ENCODE measurements at places on chromosomes 5 and 9.
A peak's percentile ranks its signal among the peaks of the same experiment; 100 is the strongest.

GRCh38 chr5:103408408-103408807 is 149.8 kb downstream of the MACIR start:
- no peak for DNase-seq

DNA sequence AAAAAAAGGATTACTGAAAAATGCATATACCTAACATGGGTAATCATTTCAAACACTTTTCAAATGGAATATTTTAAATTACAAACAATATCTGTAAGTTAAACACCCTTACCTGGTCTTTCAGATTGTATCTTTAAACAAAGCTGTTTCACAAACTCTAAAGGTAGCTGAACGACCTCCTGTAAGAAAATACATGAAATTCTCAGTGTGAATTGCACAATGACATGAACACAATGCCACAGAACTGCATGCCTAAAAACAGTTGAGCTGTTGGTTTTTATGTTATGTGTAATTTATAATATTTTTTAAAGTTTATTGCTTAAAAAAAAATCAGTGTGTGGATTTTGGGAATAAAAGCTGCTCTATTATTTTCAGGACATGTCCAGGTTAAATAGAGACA is 17.5 kb downstream of the IPPK start:
- no peak for DNase-seq

DNA sequence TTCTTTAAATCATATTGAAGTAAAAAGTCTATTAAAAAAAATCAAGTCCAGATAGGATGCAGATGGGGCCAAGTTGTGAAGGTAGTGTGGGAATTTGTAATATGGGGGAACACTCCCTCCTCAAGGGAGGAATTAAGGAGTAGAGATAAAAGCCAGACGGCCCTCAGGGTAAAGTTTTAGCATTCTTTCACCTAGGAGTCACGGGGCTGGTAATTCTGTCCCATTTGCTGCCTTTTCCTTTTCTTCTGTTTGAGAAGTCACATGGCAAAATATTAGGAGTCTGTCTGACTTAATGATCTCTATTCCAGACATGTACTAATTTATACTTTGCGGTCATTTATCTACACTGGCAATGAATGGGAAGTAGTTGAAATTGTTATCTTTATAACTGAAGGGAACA is 61.9 kb downstream of the SNX24 start:
- DNase-seq, result peak; percentile 21

- no peak for DNase-seq
Measured at GRCh38 chr9:36210722-36211121, 20.0 kb downstream of the CLTA start.

GRCh38 chr5:527646-528628 is 3.7 kb upstream of the SLC9A3 start:
- no peak for DNase-seq

DNA sequence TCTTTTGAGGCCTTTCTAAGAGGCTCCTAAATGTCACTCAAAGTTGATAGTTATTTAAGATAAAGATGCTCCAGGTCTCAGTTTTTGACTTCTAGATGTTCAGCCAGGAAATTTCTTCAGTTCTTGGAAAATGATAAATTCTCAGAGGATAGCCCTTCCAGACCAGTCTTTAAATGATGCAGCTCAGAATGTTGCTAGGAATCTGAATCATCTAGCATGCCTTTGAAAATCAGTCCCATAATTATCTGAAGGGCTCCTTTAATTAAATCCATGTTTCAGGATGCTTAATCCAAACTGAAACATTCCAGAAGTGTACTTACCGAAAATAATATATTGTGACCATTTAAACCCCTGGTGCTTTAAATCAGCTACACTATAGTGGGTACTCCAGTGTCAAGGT is 107.5 kb upstream of the FBN2 start:
- DNase-seq, result no peak

- no peak for DNase-seq
Measured at GRCh38 chr9:78939311-78940065, 632.3 kb upstream of the TLE4 start.

DNA sequence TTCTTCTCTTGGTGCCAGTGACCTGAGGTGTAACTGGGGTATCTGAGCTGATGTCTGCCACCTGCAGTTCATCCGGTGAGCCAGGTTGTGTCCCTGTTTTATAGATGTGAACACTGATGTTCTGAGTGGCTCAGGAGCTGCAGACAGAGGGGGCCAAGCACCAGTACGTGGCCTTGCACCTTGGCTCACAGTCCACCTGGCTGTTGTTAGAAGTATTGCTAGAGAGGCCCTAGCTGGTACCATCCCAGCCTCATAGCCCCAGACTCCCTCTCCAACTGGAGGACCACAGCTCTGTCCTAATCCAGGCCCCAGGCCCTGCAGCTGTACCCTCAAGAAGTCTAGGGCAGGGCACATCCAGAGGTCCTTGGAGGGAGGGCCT is 16.2 kb downstream of the PHF2 start:
- DNase-seq, result no peak

- no peak for DNase-seq
Measured at GRCh38 chr9:8078641-8079140, 279.1 kb upstream of the DMAC1 start.

DNA sequence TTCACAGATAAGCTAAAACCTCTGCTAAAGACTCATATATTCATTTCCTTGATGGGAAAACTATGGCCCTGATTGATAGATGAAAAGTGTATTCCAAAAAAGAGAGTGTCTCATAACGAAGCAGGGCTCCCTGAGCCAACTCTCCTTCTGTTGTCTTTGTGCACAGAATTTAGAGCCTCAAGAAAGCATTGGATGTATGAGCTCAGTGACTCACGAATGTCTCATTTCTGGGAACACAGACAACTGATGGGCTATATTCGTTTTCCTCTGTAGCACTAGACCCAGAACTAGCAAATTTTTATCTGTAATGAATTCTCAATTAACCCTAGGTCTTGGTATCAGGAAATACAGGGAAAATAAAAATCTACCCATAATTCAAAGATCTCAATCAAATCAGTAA is 88.4 kb downstream of the LMNB1 start:
- DNase-seq, result no peak

- no peak for DNase-seq
Measured at GRCh38 chr5:2293906-2294305, 411.2 kb upstream of the IRX4 start.

GRCh38 chr5:137218896-137219295 is 280.2 kb downstream of the SPOCK1 start:
- DNase-seq, result no peak

- no peak for DNase-seq
Measured at GRCh38 chr5:14672082-14672481, 7.6 kb downstream of the OTULIN start.

GRCh38 chr5:150214289-150214688 is 24.4 kb downstream of the SLC6A7 start:
- DNase-seq, result no peak

DNA sequence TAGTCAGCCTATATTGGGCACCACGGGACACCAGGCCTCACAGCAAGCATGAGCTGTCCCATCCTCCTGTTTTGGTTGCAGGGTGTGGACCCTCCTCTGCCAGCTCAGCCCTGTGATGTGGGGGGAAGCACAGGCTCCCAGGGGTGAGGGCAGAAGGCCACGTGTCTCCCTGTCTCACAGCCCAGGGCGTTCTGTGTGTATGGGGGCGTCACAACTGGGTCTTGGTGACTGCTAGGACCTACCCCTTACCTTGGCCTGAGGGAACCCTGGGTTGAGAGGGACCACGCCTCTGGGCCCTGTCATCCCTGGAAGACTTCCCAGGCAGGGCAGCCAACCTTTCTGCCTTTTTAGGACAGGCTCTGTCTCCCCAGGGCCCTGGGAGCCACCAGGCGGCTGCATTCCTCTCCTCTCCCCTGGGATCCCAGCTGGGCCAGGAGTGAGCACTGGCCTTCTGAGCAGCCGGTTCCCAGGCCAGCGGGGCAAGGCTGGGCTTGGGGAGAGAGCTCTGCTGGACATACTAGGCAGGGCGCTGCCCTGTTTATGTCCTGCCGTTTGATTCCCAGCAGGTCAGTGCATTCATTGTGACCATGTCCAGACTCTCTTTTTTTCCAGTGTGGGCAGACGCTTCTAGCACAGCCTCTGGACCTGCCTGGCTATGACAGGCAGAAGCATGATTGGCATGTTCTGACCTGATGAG is 97.4 kb downstream of the DAB2IP start:
- DNase-seq, result no peak

DNA sequence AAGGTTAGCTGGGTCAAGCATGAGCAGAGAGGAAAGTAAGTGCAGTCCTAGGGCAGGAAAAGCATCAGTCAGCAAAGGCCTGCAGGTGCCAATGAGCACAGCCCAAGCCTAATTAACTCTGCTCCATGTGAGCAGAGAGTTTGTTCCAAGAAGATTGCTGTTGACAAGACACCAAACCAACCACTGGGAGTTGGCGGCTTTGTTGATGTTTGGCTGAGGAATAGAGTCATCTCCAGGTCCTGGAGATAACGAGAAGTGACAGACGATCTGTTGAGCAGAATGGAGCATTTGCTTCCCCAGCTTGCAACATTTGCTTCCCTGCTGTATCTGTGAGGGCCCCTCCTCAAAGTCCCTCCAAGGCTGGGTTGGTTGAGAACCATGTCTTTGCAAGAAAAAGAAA is 68.2 kb downstream of the FAM114A2 start:
- DNase-seq, result no peak

GRCh38 chr5:56339732-56340131 is 106.6 kb upstream of the ANKRD55 start:
- DNase-seq, result no peak

- DNase-seq, result no peak
Measured at GRCh38 chr9:69486498-69486897, 161.5 kb downstream of the ENTREP1 start.

DNA sequence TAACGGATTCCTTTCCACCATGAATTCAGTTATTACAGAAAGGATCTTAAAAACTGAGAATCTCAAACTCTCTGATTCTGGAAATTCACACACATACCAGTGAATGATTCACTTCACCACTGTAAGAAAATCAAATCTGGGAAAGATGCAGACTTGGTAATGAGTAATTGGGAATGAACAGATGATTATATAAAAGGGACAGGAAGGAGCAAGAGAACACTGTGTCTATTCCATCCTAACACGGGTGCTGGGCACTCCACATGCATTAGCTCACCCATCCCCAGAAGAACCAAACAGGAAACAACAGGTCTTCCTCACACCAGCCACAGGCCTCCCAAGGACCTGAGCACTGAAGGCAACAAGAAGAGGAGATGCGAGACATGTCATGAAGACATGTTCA is 74.8 kb upstream of the ZNF622 start:
- no peak for DNase-seq

DNA sequence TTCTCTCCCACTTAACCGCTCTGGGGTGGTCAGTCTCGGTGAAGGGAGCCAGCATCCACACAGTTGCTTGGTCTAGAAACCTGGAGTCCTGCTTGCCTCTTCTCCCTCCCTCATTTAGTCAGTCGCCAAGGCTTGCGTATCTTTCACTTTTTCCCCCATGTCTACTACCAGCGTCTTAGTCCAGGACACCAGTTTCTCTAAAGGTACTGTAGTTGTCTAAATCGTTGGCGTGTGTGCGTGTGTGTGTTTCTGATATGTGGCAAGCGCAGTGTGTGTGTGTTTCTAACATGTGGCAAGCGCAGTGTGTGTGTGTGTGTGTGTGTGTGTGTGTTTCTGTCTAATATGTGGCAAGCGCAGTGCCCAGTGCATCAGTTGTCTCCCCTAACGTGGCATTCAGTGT is 641 bp downstream of the ATP6V1G1 start:
- DNase-seq, result no peak

DNA sequence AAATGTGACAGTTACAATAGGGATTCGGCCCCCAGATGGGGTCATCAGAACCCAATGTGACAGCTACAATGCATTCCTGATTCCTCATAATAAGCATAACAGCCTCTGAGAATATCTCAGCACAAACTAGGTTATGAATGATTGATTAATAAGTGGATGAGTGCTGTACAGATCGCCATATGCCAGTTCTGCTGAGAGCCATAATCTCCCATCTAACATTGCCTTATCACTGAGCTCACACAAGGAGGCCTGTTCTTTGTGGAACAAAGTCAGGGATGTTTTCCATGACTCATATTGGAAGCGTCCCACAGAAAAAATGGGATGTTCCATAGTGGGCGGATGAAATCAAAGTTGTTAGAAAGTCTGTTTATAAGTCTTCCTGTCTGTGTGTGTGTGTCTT is 89.6 kb downstream of the KIF4B start:
- DNase-seq, result no peak

- DNase-seq, result no peak
Measured at GRCh38 chr5:179376701-179377420, 31.6 kb upstream of the ADAMTS2 start.

- DNase-seq, result no peak
Measured at GRCh38 chr5:136113606-136114005, 19.0 kb upstream of the SMAD5 start.

DNA sequence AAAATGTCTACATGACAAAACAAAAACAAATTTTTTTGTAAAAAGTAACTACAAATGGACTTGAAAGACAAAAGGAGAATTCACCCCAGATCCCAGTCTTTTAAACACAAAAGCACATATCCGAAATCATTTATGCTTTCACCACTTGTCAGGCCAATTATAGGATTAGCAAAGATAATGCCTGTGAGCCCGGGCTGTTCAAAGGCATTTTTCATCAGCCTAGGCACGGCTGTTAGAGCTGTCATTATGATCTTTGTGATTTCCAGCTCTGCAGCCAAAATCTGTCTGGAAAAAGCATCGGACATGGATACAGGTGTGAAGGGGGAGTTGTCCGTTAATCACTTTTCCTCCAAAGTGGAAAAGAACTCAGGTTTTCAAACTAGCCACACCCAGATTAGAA is 23.6 kb upstream of the RAB14 start:
- DNase-seq, result no peak

GRCh38 chr5:96936431-96937320 is 796 bp downstream of the LNPEP start:
- peak; percentile 60 for DNase-seq

GRCh38 chr5:18311266-18311665 is 677.0 kb downstream of the TAF11L14 start:
- DNase-seq, result no peak

- no peak for DNase-seq
Measured at GRCh38 chr5:39584927-39585326, 160.1 kb upstream of the DAB2 start.

DNA sequence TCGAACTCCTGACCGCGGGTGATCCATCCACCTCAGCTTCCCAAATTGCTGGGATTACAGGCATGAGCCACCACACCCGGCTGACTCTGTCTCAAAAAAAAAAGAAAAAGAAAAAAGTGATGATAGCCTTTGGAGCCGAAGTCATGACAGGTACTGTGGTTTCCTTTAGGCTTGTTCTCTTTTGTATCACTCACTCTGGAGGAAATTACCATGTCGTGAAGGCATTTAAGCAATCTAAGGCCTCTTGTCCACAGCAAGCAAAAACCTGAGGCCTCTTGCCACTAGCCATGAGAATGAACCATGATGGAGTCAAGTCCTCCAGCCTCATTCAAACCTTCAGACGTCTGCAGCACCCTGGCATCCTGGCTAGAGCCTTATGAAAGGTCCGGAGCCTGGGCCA is 286.1 kb downstream of the RAB3C start:
- DNase-seq, result no peak

DNA sequence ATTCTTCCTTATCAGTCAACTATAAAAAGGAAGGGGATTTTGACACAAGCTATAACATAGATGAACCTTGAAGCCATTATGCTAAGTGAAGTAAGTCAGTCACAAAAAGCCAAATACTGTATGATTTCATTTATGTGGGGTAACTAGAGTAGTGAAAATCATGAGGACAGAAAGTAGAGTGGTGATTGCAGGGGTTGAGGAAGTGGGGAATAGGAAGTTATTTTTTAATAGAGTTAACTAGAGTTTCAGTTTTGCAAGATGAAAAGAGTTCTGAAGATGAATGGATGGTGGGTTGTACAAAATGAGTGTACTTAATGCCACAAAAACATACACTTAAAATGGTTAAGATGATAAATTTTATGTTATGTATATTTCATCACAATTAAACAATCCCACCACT is 65.4 kb upstream of the FAM174A start:
- DNase-seq, result no peak

All from SW 1271 (cell line).